Dorsolateral prefrontal cortex (tissue), 122 donors: ENCODE measurements at places on chromosomes 7 and 10.

GRCh38 chr10:129491123-129491734 lies 24.2 kb downstream of the MGMT start:
- DNase-seq = no peak

GRCh38 chr10:14244801-14245211 lies 85.9 kb downstream of the FRMD4A start:
- DNase-seq = no peak

DNA sequence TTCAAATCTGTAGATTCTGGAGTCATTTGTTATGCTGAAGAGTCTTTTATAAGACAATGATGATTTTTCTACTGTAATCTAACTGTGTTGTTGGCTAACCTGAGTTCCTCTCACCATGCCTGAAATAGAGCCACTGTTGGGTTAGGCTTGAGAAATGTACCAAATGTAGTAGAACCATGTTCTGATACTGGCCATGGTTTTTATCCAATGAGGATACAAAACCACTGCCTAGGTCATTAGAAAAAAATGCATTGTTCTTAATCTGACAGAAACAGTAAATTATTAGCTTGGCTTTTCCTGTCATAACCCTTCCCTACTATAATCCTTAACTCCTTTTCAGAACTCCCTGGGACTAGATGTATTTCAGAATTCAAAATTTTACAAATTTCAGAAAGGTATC lies 86.6 kb downstream of the RAPGEF5 start:
- no peak for DNase-seq

- no peak for DNase-seq
Measured at GRCh38 chr7:22443370-22444180, 56.4 kb downstream of the STEAP1B start.

DNA sequence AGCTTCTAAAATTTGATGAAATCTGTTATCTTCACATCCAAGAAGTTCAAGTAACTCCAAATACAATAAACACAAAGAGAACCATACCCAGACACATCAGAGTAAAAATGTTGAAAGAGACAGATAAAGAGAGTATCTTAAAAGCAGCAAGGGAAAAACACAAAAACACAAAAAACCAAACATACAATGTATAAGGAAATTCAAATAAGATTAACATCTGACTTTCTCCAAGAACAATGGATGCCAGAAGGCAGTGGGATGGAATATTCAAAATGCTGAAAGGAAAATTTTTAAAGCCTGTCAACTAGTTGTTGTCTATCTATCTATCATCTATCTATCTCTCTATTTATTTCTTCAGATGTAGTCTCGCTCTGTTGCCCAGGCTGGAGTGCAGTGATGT lies 72.4 kb upstream of the MKLN1 start:
- DNase-seq = no peak

- no peak for DNase-seq
Measured at GRCh38 chr7:150845421-150845861, 6.9 kb upstream of the AOC1 start.

GRCh38 chr10:114024876-114025610 lies 18.6 kb upstream of the ADRB1 start:
- DNase-seq = no peak

GRCh38 chr10:110620398-110620719 lies 23.8 kb upstream of the RBM20 start:
- DNase-seq = no peak

DNA sequence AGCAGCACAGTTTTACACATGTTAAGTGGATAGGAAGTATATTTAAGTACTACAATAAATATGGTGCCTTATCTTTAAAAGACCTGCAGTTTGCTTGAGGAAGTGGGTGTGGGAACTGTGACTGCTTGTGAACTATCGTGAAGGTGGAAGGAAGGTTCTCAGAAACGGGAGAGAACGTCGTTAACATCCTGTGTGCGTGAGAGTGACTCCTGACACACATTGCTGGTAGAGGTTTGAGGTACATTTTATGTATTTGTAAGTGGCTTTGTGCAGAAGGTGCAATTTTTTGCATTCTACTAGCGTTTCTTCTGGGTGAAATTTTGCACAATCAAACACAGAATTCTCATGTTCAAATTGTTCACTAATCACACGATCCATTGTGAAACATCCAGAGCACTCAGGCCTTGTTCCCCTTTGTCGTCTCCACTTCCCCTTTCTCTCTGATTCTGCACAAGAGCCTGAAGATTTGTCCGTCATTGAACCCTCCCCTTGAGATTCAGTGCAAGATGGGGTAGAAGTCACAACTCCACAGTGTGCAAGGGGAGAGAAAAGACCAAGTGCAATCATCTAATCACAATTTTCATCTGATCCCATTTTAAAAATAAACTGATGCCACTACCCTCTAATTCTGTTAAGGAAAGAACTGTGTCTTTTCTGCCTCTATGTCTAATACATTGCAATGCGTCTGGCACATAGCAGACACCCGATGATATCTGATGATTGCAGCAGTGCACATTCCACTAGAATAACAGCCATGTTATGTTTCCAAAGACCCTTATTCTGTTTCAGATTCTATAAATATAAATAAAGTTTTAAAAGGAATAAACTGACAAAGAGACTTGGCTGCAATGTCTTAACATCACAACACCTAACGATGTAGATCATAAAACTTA lies 279.9 kb downstream of the NEBL start:
- DNase-seq = no peak

DNA sequence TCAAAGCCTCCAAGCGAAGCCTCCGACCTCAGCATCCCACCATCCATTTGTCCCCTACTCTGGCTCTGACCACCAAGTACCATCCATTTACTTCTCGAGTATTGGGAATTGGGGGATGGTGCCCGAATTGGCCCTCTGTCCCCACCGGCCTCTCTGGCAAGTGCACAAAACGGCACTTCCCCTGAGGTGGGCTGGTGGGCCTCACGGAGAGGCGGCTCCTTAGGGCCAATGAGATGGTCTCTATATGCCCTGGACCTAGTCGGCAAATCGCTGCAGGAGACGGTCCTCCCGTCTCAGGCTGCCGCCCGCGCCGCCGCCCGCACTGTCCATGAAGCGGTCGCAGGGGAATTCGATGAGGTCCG lies 2.8 kb downstream of the TRIL start:
- no peak for DNase-seq

- DNase-seq = no peak
Measured at GRCh38 chr10:23568996-23569395, 130.1 kb downstream of the OTUD1 start.
